CD4-positive, alpha-beta T cell treated with Interferon gamma for 1 hour (primary cell): ENCODE measurements at places on chromosomes 5 and 9.

GRCh38 chr5:168916852-168917251 is 337.7 kb upstream of the PANK3 start:
- DNase-seq: no peak

GRCh38 chr9:83030391-83031107 is 32.4 kb downstream of the RASEF start:
- DNase-seq: no peak

GRCh38 chr5:68738841-68739240 is 355.0 kb upstream of the SLC30A5 start:
- no peak for DNase-seq

DNA sequence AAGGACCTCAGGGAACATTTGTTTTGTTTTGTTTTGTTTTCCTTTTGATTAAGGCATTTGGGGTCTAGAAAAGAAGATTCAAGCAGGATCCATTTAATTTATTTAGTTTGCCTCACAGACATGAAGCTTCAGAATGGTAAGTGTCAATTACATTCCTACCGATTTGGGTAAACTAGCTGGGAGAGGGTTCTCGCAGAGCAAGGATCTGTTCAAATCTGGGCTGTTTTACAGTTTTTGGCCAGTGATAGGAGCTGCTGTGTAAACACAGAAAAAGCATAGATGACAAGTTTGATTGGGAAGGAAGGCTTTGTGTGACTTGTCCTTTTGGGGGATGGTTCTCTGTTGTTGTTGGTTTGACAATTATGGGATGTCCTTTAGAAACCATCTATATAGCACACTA is 470.3 kb upstream of the WWC1 start:
- DNase-seq: no peak

GRCh38 chr9:79637177-79637925 is 65.6 kb downstream of the TLE4 start:
- no peak for DNase-seq

DNA sequence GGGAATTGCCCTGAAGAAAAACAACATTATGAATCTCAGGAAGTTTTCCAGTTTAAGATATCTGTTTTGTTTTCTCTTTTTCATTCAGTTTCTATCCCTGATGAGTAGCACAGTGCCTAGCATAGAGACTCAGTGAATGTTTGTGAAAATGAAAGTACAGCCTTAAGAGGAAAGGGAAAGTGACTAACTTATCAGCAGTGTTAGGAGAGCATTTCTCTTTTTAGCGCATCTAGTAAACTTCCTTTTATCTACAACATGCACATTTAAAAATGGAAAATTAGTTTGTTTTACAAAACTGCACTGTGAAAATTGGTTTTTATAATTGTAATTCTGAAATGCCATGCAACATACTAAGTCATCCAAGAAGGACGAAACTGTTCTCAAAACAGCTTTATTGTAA is 110.8 kb downstream of the SMARCA2 start:
- no peak for DNase-seq

- no peak for DNase-seq
Measured at GRCh38 chr5:142896325-142897007, 126.3 kb downstream of the ARHGAP26 start.

DNA sequence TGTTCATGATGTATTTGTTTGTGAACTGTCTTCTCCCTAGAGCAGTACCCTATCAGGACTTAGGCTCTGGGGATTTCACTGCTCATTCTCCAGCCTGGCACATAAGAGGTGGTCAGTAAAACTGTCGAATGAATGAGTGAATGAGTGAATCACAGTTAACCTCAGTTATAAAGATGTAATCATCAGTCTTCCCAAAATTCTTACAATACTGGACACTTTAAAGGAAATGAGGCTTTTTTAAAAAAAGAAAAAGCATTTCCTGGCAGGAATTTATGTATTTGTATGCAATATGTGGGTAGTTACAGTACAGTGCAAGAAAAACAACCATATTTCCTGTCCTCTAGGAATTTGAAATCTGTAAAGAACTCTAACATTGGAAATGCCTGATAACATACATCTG is 59.6 kb downstream of the RAI14 start:
- no peak for DNase-seq

GRCh38 chr9:89370593-89370992 is 52.3 kb downstream of the SECISBP2 start:
- no peak for DNase-seq

DNA sequence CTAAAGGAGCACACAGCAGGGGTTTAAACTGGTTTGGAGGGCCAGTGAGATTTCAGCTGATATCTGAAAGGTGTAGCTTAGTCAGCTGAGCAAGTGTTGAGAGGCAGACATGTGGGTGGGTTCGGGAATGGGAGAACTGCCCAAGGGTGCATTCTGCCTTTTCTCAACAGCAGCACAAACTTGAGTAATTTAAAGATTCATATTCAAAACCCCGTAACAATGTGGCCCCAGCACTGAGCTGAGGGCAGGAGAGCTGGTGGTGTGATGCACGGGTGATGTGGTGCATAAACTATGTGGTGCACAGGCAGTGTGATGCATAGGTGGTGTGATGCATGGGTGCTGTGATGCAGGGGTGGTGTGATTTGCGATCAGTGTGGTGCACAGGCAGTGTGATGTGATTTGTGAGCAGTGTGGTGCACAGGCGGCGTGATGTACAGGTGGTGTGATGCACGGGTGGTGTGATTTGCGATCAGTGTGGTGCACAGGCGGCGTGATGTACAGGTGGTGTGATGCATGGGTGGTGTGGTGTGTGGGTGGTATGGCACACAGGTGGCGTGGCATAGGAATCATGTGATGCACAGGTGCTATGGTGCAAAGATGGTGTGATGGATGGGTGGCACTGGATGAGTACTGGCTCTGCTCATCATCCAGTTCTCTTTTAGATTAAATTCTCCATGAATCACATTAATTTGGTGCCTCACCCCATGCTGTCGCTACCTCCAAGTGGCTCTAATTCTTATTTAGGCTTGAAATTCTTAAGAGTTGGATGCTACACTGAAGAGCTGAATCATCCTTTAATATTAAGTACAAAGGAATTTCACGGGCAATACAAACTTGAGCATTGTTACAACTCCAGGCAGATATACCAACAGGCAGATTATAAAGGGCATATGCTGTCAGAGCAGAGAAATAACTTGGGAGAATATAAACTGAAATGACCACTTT is 53.6 kb downstream of the DAP start:
- no peak for DNase-seq

- peak; percentile 17 for DNase-seq
Measured at GRCh38 chr9:107480386-107480789, 9.2 kb downstream of the KLF4 start.

- peak; percentile 39 for DNase-seq
Measured at GRCh38 chr5:77232574-77233358, 22.3 kb downstream of the PDE8B start.

DNA sequence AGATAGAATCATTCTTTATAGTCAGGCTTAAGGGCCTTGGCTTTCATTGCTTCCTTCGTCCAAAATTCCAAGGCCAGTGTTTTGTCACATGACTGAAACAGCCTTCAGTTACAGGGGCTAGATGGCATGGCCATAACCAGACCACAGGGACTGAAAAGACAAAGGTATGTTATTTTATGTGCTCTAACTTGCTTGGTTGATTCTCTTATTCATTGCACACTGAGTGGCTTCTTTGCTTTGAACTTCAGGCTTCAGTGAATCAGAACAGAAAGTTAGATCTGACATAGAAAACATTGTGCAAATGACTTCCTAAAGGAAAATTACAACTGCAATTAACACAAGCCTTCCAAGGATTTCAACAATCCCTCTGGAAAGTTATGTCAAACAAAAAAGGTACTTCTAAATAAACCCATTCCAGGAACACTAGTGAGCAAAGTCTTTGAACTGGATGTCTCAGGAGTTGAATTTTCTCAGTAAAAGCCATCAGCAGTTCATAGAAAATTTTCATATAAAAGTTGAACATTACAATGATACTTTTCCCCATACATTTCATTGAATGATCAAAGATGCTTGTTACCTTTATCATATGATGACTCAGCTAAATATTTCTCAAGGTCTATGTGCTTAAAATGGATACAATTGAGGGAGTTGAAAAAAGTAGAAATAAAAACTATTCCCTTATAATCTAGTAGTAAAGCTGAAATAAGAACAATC is 355.3 kb downstream of the TMEM232 start:
- DNase-seq: no peak

DNA sequence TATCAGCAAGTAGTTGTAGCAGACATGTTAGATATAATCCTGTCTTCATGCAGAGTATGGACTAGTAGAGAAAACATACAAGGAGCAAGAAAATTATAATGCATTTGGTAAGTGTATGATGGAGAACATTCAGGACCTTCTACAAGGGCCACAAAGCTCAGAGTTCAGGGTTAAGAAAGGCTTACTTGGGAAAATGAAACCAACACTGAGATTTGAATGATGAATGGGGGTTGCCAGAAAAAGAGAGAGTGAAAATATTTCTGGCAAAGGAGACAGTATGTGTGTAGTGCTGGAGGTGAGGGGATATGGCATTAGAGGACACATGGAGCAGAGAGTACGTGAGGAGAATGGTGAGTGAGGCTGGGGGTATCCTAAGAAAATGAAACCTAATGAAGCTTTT is 169.8 kb upstream of the STK32A start:
- no peak for DNase-seq

DNA sequence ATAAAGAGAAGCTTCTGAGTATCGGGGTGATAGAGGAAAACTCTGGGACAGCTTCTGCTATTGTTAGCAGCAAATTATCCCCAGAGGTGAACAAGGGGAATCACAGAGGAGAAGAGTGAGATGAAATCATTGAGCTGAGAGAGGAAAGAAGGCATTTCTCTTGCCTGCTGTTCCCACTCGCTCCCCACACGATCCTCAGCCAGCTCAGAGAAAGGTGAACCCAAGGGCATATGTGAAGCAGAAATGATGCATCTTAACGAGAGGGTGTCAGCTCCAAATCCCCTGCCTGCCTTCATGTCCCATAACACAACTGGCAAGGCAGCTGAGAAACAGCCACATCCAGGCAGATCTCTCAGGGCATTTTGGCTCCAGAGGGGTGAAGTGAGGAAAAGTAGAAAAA is 111.6 kb downstream of the BRINP1 start:
- DNase-seq: no peak

DNA sequence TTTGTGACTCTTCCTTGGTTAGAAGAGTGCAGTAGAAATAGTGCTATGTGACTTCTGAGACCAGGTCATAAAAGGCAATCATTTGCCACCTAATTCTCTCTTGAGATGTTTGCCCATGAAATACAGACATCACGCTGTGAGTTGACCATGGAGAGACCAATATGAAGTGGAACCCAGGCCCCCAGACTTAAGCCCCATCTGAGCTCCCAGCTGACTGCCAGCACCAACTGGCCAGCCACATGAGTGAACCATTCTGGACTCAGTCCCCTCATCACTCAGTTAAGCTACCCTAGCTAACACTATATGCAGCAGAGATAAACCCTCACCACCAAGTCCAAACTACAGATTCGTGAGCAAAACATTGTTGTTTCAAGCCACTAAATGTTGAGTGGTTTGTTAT is 60.7 kb upstream of the NIPBL start:
- no peak for DNase-seq

- no peak for DNase-seq
Measured at GRCh38 chr5:33330992-33331391, 109.8 kb upstream of the TARS1 start.

DNA sequence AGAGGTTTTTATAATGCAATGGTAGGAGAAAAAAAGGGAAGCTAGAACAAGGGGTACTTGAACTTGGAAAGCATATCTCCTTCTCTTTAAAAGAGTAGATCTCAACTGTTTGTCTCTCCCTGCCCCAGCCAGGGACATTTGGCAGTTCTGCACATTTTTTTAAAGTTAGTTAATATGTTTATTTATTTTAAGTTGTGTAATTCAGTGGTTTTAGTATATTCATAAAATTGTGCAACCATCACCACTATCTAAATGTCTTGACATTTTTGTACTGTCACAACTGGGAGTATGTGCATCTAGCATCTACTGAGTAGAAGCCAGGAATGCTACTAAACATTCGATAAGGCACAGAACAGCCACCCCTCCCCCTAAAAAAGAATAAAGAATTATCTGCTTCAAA is 103.5 kb upstream of the DPYSL3 start:
- DNase-seq: no peak

DNA sequence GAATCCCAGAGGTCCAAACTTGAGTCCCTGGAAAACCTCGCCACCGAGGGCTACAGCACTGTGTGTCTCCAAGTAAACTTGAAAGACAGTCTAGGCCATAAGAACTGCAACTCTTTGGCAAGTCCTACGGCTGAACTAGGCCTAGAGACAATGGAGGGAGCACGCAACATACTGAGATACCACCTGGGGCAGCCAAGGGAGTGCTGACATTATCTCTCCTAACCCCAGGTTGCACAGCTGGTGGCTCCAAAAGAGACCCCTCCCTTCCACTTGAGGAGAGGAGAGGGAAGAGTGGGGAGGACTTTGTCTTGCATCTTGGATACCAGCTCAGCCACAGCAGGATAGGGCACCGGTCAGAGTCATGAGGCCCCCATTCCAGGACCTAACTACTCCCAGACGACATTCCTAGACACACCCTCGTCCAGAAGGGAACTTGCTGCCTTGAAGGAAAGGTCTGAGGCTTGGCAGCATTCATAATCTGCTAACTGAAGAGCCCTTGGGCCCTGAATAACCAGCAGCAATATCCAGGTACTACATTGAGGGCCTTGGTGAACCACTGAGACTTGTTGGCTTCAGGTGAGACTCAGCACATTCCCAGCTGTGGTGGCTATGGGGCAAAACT is 42.7 kb downstream of the AP3B1 start:
- DNase-seq: no peak

GRCh38 chr5:110203661-110204060 is 513.9 kb downstream of the MAN2A1 start:
- no peak for DNase-seq

DNA sequence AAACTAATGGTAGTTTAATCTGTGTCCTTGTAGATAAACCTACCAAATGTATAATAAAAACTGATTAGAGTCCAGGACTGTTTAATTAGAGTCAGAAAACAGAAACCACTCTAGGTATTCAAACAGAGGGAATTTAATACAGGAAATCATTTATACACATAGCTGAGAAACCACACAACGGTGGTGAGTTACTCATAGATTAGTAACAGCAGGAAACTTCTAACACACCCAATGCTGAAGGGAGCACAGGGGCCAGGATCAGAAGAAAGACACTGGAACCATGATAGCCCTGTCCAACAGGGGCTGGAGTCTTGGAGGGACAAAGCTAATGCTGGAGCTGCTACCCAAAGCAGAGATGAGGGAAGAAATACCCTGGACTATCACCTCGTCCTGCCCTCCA is 321.0 kb downstream of the ACTL7B start:
- DNase-seq: no peak

- no peak for DNase-seq
Measured at GRCh38 chr9:79660615-79661014, 88.8 kb downstream of the TLE4 start.

GRCh38 chr5:99795031-99795430 is 740.1 kb upstream of the FAM174A start:
- DNase-seq: no peak

- DNase-seq: no peak
Measured at GRCh38 chr9:106478727-106479126, 384.2 kb upstream of the ZNF462 start.

GRCh38 chr5:173673295-173674101 is 57.0 kb upstream of the BOD1 start:
- DNase-seq: no peak

- DNase-seq: peak; percentile 41
Measured at GRCh38 chr9:124291801-124292396, 34.1 kb downstream of the NEK6 start.
